ENCODE measurements at places on chromosomes 12 and 14. TPM values are rescaled to one million over a fixed set of nuclear protein-coding genes. Genes with fewer than 3 reads are reported as not detected.

NPFF gene
- total RNA-seq, result not detected

RNFT2 gene
- total RNA-seq, result 10.5 TPM

MUCL1 gene
- total RNA-seq, result not detected

CLEC7A gene
- total RNA-seq, result not detected

MIP gene
- not detected for total RNA-seq

BCL2L14 gene
- total RNA-seq, result 5.9 TPM

HAL gene
- total RNA-seq, result 0.82 TPM

KRT86 gene
- not detected for total RNA-seq

PTPRB gene
- total RNA-seq, result 0.73 TPM

RDH12 gene
- 0.28 TPM for total RNA-seq

GUCY2C gene
- total RNA-seq, result 4.4 TPM

OR10AD1 gene
- total RNA-seq, result not detected
